ENCODE measurements at places on chromosomes 11 and 22.
A peak's percentile ranks its signal among the peaks of the same experiment; 100 is the strongest.

DNA sequence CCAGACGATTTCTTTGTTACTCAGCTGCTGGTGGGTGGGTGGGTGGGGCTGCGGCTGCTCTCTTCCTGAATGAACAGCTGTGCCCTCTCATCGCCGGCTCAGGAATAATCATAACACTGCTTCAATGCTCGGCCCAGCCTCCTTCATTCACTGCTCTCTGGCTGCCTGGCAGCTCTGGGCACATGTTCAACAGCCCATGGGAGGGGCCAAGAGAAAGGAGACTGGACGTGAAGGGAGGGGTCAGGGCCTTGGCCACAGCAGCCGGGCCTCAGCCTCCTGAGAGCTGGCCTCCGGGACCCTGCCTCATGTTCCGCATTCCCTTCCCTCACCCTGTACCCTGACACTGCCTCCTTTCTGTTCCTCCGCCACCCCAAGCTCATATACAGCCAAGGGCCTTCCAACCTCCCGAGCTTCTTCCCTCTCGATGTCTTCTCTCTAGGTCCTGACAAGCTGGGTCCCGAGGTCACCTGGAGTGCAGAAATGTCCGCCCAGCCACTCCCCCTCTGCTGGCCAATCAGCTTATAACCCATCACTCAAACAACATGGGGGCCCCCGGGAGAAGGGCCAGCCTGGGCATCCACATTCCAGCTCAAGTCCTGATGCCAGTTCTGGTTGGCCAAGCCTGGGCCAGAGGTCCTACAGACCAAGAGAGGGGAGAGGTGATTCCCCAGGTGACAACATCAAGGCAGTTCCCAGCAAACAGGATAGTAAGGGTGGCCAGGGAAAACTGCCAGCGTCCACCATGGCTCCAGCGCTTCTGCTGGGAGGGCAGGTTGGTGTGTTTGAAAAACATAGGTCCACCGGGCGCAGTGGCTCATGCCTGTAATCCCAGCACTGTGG lies 3.2 kb upstream of the CSDC2 start:
- DNase-seq: no peak

- DNase-seq: no peak
Measured at GRCh38 chr11:119885861-119886567, 157.0 kb upstream of the NECTIN1 start.

DNA sequence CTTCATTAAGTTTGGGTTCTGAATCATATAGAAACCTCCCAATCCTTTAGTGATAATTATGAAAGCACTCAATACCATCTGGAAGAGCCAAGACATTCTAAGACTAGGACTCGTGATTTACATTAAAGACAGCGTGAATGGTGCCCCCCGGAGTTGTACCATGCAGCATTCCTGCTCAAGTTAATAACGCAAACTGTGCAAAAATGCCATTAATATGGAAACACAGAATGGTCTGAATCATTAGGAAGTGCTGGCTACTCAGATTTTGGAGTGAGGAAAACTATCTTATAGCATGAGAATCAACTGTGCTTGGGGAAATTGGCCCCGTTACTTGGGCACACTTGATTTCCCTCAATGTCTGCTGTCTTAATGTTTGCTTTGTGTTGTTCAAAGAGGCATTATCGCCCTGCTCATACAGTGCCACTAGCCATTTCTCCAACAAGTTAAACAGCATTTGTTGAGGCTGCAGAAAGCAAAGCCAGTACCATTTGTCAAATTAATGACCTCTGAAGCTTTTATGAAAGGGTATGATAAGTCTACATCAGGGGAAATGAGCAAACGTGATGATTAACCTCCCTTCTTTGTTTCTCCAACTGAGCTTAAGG lies 18.5 kb upstream of the TPH1 start:
- no peak for DNase-seq

GRCh38 chr11:88448131-88448670 lies 110.7 kb upstream of the CTSC start:
- DNase-seq: no peak

- no peak for DNase-seq
Measured at GRCh38 chr11:17153757-17154156, 54.0 kb downstream of the PIK3C2A start.

DNA sequence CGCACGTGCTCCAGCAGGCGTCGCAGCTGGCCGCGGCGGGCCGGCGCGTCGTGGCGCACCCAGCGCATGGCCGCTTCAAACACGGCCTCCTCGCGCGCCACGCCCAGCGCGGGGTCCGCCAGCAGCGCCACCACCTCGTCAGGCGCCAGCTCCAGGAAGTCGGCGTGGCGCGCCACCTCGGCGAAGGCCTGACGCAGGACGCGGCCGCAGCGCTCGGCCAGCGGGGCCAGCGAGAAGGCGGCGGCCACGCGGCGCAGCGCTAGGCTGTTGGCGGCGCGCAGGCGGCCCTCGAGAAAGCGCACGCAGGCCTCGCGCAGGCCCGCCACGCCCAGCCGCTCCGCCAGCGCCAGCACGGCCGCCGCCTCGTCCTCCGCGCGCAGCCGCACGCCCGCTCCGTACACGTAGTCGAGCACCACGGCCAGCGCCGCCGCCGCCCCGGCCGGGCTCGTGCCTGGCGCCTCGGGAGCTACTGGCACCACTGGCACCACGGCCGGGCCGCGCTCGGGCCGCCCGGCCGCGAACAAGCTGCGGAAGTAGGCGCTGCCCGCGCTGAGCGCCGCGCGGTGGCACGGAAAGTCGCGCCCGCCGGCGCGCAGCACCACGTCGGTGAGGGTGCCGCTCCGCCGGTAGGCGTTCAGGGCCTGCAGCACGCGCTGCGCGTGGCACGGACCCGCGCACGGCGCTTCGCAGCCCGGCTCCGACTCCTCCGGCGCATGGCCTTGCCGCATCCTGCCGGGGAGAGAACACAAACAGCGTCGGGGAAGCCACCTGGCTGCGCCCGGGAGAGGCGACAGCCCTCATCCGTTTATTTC lies 2.9 kb downstream of the KLHL35 start:
- DNase-seq: peak; percentile 89

GRCh38 chr22:18068381-18068988 lies 9.3 kb upstream of the PEX26 start:
- no peak for DNase-seq

All from inflammatory macrophage (primary cell).